Muscle of back (tissue), 13 donors: ENCODE measurements at places on chromosomes 7 and 10. TPM values are rescaled to one million over a fixed set of nuclear protein-coding genes. Genes with fewer than 3 reads are reported as not detected.

The SAMD9 gene
- polyA plus RNA-seq: 2.9 TPM

The ADCY1 gene
- 12.0 TPM for polyA plus RNA-seq

The DUSP5 gene
- polyA plus RNA-seq: 4.1 TPM

GRCh38 chr7:7231865-7232264, 49.5 kb downstream of the C1GALT1 start:
- no peak for DNase-seq

- no peak for DNase-seq
Observed at GRCh38 chr7:111301891-111302290, 211.0 kb downstream of the LRRN3 start.

DNA sequence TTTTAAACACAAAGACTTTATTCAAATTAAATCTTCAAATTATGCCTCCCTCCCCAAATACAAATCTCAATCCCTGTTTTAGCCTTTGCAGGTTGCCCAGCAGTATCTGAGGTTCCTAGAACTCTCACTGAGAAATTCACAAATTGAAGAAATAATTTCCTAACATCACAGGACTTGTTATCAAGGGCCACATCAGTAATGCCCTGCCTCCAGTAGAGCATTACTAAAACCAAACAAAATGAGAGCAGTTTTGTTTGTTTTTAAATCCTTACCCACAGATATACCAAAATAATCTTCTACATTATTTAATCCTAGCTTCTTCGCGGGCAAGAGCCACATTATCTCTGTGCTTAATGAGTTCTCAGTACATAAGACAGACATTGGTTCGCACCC, 152.2 kb downstream of the SGMS1 start:
- DNase-seq: no peak

GRCh38 chr10:33674986-33675599, 340.6 kb upstream of the NRP1 start:
- peak; percentile 86 for DNase-seq

- no peak for DNase-seq
Observed at GRCh38 chr10:88851706-88852105, at the start of gene ANKRD22. TSS of gene ANKRD22 (minus strand) at chr10:88851844. CDS start at chr10:88851607, 237 bp downstream.

DNA sequence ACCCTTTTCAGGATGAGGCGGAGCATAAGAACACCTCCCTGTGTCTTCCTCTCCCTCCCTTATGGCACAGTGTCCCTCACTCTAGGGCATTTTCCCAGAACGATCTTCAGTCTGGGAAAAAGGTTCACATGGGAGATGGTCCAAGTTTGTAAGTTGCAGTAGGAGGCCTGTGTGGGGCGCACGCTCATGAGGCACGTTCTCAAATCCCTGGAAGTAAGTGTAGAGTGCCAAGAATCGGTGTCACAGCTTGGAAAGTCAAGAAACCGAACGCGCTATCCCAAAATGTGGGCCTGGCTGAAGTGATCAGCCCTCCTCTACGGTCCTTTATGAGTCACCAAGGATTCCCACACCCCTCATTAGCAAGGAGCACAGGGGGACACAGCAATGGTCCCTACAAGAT, 23.9 kb upstream of the SMARCD3 start:
- no peak for DNase-seq
